ENCODE measurements at places on chromosomes 2 and 18.
A peak's percentile ranks its signal among the peaks of the same experiment; 100 is the strongest.

- no peak for DNase-seq
Observed at GRCh38 chr2:47503481-47504070, 100.6 kb downstream of the MSH2 start.

DNA sequence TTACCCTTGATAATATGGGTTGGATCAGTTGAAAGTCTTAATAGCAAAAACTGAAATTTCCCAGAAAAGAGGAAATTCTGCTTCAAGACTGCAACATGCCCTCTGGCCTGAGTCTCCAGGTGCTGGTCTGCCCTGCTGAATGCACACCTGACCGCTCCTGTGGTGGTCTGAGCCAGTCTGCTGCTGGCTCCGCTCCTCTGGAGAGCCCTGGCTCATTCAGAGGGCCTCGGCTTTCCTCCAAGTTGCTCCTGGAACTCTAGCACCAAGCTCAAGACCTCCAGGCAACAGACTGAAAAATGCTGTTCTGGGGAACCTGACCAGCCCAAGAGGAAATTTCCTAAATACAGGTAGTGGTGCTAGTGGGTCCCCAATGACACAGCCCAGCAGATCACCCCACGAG is 64.8 kb downstream of the DIPK1C start:
- no peak for DNase-seq

DNA sequence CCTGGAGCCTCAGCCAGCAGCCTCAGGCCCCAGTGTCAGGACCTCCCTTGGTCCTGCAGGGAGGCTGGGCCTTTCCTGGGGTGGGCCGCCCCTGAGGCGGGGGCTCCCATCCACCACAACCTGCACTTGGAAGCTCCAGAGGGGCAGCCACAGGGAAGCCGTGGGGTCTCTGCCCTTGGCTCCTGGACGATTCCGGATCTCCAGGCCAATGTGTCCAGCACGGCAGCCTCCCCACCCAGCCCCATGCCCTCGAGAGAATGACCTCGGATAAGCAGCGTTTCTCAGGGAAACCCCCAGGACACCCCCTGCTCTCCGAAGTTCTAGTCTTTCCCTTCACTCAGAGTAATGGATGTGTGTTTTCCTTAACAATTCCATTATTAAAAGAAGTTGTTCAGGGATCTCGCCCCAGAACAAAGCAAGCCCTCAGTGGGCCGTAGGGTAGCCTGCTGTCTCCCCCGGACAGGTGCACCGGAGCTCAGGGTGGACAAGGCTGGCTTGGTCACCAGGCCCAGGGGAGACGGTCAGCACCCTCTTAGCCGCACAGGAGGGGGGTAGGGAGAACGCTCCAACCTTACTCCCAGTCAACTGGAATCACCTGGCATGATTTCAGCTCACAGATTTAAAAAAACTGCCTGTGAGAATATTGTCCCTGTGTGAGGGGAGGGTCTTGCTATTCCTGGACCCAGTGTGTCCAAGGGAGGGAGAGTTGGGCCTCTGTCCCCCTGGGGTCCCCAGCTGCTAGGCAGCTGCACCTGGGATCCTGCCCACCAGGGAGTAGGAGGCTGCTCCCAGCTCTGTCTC is 72.2 kb upstream of the OTOS start:
- no peak for DNase-seq

DNA sequence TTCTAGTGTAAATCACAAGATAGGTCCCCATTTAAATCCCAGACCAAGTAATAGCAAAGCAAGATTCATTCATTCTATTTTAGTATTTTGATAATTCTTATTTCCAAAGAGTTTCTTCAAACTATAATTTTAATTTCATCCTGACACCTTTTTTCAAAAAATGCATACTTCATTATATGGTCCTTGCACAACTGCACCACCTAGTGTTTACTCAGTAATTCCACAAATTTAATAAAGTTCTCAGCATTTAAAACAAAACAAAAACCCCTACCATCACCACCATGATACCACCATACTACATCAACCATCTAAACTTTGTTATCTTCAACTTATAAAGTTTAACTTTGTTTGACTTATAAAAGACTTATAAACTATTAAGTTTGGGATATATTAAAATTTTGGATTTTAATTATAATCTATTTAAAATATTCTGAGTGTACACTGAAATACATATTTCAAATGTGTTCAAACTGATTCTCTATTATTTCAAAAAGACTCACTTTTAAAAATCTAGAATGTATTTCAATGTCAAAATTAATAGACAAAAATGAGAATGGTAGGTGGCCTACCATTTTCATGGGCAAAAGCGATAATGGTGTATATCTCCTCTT is 44.2 kb downstream of the WDPCP start:
- DNase-seq = peak; percentile 7

GRCh38 chr18:79411614-79412526 is 16.1 kb downstream of the NFATC1 start:
- DNase-seq = no peak

GRCh38 chr2:128593879-128594650 is 275.4 kb upstream of the HS6ST1 start:
- DNase-seq = no peak

- no peak for DNase-seq
Observed at GRCh38 chr2:182088681-182089320, 103.1 kb downstream of the PPP1R1C start.

DNA sequence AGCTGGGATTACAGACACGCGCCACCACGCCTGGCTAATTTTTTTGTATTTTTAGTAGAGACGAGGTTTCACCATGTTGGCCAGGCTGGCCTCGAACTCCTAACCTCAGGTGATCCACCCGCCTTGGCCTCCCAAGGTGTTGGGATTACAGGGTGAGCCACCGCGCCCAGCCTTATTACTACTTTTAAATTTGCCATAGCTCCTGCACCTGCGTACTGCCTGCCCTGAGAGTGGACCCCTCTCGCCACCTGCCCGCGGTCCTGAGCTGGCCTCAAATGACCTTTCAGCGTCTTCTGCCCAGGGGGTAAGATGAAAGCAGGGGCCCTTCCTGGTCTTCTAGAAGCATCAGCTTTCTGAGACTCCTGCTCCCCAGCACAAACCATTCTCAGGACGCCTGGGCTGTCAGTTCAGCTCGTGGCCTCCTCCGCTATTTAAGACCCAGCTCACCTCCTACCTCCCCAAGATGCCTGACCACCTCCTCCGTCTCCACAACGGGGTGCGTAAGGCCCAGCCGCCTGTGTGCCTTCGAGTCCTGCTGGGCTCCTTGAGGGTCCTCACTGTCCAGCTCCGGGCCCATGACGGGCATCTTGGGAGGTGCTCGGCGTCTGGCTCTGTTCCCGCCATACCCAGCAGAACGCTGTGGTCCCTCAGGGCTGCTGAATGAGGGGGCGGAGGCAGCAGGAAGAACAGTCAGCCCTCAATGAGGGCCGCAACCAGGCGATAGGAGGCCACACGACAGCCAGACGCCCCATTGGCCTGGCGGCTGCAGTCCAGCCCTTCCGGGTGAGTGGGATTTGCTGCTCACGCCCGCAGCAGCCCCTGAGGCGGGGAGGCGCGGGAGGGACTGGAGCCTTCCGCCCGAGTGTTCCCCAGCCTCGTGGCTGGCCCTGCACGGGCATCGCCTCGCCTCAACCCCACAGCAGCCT is 266.6 kb downstream of the TFCP2L1 start:
- no peak for DNase-seq

- no peak for DNase-seq
Observed at GRCh38 chr2:8877894-8878293, 40.5 kb upstream of the KIDINS220 start.

GRCh38 chr2:129730979-129731378 is 248.5 kb upstream of the RAB6C start:
- DNase-seq = no peak

DNA sequence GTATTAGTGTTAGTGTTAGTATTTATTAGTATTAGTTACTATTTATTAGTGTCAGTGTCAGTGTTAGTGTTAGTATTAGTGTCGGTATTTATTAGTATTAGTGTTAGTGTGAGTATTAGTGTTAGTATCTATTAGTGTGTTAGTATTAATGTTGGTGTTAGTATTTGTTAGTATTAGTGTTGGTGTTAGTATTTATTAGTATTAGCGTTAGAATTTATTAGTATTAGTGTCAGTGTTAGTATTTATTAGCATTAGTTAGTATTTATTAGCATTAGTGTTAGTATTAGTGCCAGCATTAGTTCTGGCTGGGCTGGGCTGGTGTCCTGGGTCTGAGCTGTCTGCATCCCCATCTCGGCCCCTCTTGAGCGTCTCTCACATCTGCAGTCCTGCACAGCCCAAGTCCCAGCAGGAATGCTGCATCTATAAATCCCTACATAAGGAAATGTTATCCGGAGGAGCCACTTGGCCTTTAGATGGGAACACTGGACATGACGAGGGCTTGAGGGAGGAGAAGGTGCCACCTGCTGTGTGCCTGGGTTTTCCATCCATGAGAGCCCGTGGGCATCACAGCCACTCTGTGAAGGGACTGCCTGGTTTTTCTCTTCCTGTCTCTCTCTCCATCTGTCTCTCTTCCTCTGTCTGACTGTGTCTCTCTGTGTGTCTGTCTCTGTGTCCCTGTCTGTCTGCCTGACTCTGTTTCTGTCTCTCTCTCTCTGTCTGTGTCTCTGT is 33.6 kb downstream of the TWIST2 start:
- peak; percentile 7 for DNase-seq

DNA sequence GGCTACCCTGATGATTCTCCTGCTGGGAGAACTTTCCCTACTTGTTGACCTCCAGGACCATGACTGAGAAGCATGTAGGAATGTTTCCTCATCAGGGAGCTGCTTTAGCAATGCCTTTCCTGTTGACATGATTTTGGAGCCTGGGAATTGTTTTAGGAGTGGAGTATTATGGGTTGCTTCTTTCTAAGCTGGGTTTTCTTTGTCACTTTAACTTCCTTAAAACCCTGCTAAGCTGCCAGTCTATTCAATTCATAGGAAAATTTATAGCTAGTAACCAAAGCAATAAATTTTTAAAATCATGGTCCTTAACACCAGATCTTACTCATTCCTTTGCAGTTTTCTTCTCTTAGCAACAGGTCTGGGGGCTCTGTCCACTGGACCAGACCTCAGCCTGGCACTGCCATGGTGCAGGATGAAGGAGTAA is 125.6 kb upstream of the TACR1 start:
- no peak for DNase-seq

- DNase-seq = no peak
Observed at GRCh38 chr18:4391859-4392258, 63.2 kb downstream of the DLGAP1 start.

GRCh38 chr18:10061566-10062140 is 147.8 kb downstream of the VAPA start:
- no peak for DNase-seq

- DNase-seq = no peak
Observed at GRCh38 chr18:32025744-32026143, 7.1 kb downstream of the RNF125 start.

DNA sequence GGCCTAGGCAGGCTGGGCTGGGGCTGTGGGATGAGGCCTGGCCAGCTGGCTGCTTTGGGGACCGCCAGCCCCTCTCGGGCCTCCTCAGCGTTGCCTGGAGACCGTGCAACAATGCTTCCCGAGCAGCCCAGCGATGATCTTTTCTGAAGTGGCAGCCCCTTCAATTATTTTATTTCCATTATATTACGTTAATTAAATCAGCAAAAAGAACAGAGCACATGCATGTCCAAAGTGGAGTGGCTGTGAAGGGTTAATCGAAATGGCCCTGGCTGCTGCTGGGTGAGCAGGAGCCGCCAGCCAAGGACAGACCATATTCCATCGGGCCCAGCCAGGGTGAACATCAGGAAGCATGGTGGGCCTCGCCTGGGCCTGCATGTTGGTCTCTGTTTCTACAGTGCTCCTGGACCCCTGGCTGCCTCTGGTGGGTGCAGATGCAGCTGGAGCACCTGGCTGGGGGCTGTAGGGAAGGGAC is 245.5 kb downstream of the MYCN start:
- no peak for DNase-seq

- no peak for DNase-seq
Observed at GRCh38 chr18:3466872-3467271, 16.9 kb downstream of the TGIF1 start.

DNA sequence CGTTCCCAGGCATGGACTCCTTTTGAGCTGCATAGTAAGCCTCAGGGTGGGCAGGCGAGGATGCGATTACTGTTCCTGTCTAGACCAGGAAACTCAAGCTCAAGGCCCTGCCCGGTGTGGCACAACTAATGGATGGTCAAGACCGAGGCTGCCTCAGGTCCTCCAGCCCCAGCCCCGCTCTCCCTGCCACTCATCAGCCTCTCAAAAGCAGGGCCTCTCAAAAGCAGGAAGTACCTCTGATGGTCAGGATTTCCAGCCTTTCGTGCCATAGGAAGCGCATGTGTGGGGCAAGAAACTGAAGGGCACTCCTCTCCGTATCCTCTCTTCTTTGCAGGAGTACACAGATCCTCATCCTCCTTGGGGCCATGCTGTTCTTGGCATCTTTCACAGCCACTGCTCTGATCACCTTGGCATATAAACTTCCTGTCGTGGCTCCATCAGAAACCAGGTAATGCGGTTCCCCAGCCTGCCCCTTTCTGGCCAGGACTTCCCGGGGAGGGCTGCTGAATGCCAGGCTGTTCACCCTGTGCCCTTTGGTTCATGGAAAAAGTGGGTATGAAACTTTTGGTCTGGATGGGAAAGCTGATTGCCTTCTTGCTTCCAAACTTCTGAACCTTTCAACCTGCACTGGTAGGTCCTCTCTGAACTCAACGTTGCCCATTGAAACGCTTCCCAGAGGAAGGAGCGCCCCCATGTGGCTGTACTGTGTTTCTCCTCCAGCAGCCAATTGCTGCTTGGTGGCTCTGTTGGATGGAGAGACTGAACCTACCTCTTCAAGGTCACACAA is 82.8 kb upstream of the SEC11C start:
- peak; percentile 73 for DNase-seq

DNA sequence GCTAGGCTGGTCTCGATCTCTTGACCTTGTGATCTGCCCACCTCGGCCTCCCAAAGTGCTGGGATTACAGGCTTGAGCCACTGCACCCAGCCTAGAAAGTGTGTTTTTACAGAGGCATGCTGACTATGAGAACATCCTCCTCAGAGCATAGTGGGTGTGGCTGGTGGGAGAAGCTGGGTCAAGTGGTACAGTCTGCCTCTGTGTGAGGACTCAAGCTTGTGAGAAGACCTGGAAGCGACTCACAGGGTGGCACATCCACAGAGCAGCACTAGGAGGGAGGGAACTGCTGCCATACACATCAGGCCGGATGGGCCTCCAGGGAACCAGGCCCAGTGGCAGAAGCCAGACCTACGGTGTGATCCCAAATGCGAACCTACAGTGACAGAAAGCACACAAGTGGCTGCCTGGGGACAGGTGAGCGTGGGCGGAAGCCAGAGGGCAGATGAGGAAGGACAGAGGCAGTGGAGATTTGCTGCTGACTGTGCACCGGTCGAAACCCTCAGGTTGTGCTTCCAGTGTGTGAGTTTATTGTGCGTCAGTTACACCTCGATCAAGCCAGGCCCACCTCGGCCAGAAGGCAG is 8.9 kb downstream of the ARHGEF4 start:
- no peak for DNase-seq

GRCh38 chr2:33344230-33344629 is 132.2 kb upstream of the RASGRP3 start:
- DNase-seq = no peak

- DNase-seq = peak; percentile 61
Observed at GRCh38 chr2:584863-585823, 92.1 kb downstream of the TMEM18 start.

Data from activated CD4-positive, alpha-beta T cell treated with anti-CD3 and anti-CD28 coated beads, Interleukin-10, Interleukin-2, amounts not matched to agents 100 ng/mL and 50 ng/mL, durations not matched to agents 16 hours and 8 hours (primary cell).